Stimulated activated CD8-positive, alpha-beta memory T cell treated with anti-CD3 and anti-CD28 coated beads, Interleukin-7, amount 100 ng/mL, for 48 hours (primary cell): ENCODE measurements at places on chromosomes 1 and 21.

DNA sequence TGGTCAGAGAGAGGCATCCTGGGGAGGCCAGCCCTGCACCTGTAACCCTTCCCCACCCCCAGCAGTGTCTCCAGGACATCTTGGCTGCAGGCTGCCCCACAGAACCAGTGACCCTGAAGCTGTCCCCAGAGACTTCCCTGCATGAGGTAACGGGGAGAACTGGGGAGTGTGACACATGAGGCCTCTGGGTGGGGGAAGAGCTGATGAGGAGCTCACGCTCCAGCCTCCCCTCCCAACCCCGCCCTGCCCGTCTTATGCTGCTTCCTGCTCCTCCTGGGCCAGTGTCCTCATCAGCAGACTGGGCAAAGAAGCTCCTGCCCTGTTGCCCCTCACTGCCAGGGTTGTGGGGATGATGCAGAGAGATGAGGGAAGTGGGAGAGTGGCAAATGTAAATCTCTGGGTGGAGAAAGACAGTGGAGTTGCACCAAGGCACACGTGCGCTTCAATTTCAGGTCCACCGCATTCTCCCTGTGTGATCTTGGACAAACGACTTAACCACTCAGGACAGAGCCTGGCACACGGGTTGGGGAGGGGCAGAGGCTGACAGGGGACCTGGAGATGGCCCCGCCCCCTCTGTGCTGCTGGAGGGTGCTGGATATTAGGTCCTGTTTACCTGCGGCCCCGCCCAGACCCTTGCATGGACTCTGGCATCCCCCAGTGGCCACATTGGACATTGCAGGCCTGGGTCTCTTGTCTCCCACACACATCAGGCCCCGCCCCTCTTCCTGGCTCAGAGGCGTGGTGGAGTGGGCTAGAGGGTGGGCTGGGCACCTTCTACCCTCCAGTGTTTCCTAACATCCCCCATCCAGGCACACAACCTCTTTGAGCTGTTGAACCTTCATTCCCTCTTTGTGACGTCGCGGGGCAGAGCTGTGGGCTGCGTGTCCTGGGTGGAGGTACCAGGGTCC is 12.3 kb downstream of the CLCNKB start:
- DNase-seq: peak; percentile 62

DNA sequence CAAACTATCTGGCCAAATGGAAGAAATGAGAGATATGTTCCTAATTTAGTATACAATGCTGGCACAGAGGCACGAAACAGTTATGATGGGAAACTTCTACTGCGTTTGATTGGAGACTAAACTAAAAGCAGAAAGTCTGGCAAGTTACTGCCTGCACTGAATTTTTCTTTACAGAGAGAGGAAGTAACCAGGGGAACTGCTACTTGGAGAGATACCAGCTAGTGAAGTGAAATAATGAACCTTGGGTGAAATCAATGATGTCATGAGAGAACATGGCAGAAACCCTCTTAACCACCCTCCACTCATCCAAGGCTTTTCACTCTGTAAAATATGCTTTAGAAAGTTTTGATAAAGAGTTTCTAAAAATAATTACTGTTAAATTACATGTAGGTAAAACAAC is 29.3 kb downstream of the NIBAN1 start:
- no peak for DNase-seq

DNA sequence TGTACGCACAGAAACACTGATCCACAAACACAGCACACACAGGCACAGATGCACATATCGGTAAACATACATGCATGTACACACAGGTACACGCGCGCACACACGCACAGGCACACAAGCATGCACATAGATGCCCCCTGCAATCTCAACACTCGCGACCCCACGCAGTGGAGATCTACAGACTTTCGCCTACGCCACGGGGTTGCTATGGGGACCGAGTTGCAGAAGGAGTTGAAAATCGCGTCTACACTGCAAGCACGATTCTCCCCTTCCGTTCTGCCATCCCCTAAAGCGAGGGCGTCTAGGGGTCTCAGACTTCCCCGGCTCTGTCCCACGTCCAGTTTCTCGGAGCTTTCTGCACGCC is 826 bp downstream of the TRIM17 start:
- DNase-seq: no peak

- no peak for DNase-seq
Measured at GRCh38 chr1:2283991-2284895, 56.1 kb downstream of the SKI start.

- DNase-seq: no peak
Measured at GRCh38 chr1:22210176-22210575, 67.3 kb upstream of the WNT4 start.
